Femur (tissue), 1 donor: ENCODE measurements at places on chromosomes 16 and 17.

- no peak for DNase-seq
Measured at GRCh38 chr17:6104956-6105648, 34.9 kb downstream of the WSCD1 start.

- DNase-seq = no peak
Measured at GRCh38 chr17:33777674-33778073, 477.4 kb upstream of the CCL2 start.

- DNase-seq = no peak
Measured at GRCh38 chr16:23514381-23515152, 4.3 kb upstream of the GGA2 start.

- DNase-seq = no peak
Measured at GRCh38 chr17:5331506-5331905, 49.4 kb downstream of the RABEP1 start.
